ENCODE measurements at places on chromosomes 12 and 14. TPM values are rescaled to one million over a fixed set of nuclear protein-coding genes. Genes with fewer than 3 reads are reported as not detected.
A peak's percentile ranks its signal among the peaks of the same experiment; 100 is the strongest.

- no peaks in the 10 kb centered on the region for H3K36me3 ChIP-seq
- no peak overlapping the region for H3K27ac ChIP-seq
- no peak overlapping the region for H3K4me3 ChIP-seq
- DNase-seq = no peak
These were observed 15.5 kb downstream of the PLEK2 start for GRCh38 chr14:67396381-67396970.

DNA sequence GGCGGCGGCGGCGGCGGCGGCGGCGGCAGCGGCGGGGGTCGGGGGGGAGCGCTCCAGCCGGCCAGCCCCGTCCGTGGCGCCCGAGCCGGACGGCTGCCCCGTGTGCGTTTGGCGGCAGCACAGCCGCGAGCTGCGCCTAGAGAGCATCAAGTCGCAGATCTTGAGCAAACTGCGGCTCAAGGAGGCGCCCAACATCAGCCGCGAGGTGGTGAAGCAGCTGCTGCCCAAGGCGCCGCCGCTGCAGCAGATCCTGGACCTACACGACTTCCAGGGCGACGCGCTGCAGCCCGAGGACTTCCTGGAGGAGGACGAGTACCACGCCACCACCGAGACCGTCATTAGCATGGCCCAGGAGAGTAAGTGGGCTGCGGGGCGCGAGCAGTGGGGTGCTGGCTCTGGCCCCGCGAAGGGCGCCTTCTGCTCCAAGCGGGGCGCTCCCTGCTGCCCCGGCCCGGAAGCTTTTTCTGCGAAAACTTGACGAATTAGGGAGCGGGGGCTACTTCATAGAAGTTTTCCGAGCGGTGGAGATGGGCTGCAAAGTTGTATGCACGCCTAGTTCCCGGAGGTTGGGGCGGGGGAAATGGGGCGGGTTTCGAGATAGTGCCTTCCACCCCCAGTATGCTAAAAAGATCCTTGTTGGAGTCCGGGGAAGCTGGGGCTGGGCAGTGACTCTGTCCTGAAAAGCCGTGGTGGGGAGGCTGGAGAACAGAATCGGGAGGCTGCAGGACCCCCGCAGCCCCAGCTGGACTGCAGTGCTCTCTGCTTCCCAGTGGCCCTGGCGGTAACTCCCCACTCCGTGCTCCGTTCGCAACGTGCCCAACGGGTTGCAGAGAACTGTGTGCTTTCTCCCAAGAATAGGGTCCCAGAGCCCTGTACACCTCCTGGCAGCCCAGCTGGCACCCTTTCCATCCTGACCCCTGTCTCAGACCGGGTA lies 751 bp downstream of the GDF11 start:
- no peaks in the 10 kb centered on the region for H3K4me1 ChIP-seq
- DNase-seq = peak; percentile 87
- H3K36me3 ChIP-seq = no peaks in the 10 kb centered on the region
- H3K4me3 ChIP-seq = peak overlapping the region; percentile 97

DNA sequence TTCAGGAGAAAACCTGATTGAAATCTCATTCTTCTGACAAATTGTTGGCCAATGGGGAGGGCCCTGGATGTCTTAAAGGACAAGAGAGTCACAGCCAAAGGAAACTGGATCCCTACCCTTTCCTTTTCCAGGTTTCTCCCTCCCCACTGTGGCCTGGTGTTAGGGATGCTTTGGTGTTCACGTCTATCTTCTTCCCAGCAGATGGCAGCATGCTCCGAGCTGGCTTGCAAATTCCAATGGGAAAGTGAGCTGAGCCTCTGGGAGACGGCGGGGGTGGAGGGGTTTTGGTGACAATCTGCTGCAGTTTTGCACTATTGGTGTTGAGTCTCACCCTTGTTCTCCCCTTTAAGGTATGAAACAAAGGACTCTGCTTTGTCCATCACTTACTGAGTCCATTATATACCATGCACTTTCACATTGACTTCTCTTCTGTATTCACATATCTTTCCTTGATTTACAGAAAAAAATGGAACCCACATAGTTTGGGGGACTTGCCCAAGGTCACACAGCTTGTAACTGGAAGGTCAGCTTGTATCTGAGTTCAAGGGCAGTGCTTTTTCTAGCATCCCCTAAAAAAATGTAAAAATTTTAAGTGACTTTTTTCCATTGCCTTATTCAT lies 39.3 kb downstream of the CCDC177 start:
- no peaks in the 10 kb centered on the region for H3K36me3 ChIP-seq
- no peak overlapping the region for H3K27ac ChIP-seq
- no peak for DNase-seq
- no peaks in the 10 kb centered on the region for H3K27me3 ChIP-seq
- H3K4me3 ChIP-seq = no peak overlapping the region

GRCh38 chr12:131766382-131767107 lies 55.7 kb downstream of the SFSWAP start:
- H3K27ac ChIP-seq = no peak overlapping the region
- peaks cover 8% of the 10 kb centered on the region for H3K36me3 ChIP-seq
- no peak overlapping the region for H3K4me3 ChIP-seq
- H3K4me1 ChIP-seq = no peaks in the 10 kb centered on the region
- DNase-seq = no peak

- no peak overlapping the region for H3K27ac ChIP-seq
- DNase-seq = no peak
- H3K36me3 ChIP-seq = no peaks in the 10 kb centered on the region
- H3K4me1 ChIP-seq = peaks cover 4% of the 10 kb centered on the region
These were observed 304.5 kb downstream of the RAD51B start for GRCh38 chr14:68124050-68124449.

DNA sequence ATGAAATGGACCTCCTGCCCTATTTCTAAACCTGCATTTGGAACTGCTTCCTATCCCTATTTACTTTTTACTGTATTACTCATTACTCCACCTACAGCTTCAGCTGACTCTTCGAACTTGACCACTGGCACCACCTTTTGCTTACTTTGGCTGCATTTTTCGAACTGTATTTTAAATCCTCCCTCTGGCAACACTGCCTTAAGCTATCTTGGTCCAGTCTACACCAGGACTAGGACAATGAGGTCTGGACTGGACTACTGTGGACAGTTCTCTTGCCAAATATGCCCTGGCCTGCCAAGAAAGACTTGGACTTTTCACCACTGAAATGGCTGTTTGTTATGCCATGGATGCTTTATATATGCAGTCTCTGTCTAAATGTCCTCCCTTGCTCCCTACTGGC lies 328.1 kb downstream of the BTG1 start:
- no peak for DNase-seq
- no peaks in the 10 kb centered on the region for H3K4me1 ChIP-seq
- no peak overlapping the region for H3K27ac ChIP-seq
- no peaks in the 10 kb centered on the region for H3K36me3 ChIP-seq

DNA sequence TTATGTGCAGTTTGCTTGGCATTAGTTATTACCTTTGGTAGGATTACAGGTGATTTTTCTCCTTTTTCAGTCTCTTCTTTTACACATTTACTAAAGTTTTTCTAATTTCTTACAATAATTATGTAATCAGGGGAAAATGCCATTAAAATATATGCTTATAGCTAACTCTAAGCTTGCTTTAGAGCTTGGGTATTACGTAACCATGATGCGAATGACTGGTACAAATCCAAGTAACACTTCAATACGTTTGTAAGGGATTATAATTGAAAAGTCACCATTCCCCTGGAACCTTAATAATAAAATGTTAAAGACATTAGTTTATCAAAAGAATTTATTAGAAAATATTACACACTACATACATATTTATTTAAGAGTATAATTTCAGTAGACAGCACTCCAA lies 71.6 kb downstream of the SCAF11 start:
- DNase-seq = no peak
- no peak overlapping the region for H3K27ac ChIP-seq
- H3K27me3 ChIP-seq = no peaks in the 10 kb centered on the region
- H3K4me1 ChIP-seq = no peaks in the 10 kb centered on the region
- H3K4me3 ChIP-seq = no peak overlapping the region
- no peaks in the 10 kb centered on the region for H3K36me3 ChIP-seq

- H3K4me3 ChIP-seq = no peak overlapping the region
- no peak for DNase-seq
- H3K27me3 ChIP-seq = no peaks in the 10 kb centered on the region
- peaks cover 2% of the 10 kb centered on the region for H3K4me1 ChIP-seq
- H3K27ac ChIP-seq = no peak overlapping the region
These were observed 2.4 kb upstream of the AEBP2 start for GRCh38 chr12:19436931-19437330.

- H3K36me3 ChIP-seq = no peaks in the 10 kb centered on the region
- H3K27me3 ChIP-seq = no peaks in the 10 kb centered on the region
- no peaks in the 10 kb centered on the region for H3K4me1 ChIP-seq
- no peak overlapping the region for H3K27ac ChIP-seq
These were observed 111.8 kb downstream of the SLC25A47 start for GRCh38 chr14:100434911-100435438.

DNA sequence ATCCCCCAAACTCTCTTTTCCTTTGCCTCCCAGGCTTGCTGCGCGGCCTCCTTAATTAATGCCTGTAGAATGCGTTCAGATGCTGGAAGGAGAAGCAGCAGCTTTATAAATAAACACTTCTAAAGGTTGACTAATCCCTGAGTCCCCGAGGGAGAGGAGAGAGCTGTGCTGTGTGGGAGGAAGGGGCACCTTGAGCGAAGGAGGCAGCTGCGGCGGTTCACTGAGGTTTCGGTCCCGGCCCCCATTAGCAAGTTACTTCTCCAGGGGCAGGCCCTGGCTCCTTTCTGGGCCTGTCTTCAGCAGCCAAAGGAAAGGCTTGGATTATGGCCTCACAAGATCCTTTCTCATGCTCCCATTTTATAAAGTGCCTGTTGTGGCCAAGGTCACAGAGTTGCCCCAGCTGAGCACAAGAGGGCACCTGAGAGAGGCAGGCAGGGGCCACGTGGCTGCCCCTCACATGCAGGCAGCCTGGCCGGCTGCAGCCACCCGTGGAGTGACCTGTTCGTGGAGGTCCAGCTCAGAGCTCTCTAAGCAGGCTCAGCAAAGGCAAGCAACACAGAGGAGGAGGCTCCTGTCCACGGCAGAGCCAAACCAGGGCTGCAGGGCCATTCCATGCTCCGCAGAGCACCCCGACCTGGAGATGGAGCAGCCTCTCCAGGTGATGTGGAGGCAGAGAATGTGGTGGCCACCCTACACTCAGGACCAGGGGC lies 15.0 kb upstream of the CACNA2D4 start:
- no peaks in the 10 kb centered on the region for H3K36me3 ChIP-seq
- no peak for DNase-seq
- H3K4me1 ChIP-seq = no peaks in the 10 kb centered on the region

GRCh38 chr12:77995436-77996167 lies 164.9 kb downstream of the NAV3 start:
- no peak overlapping the region for H3K4me3 ChIP-seq
- no peaks in the 10 kb centered on the region for H3K27me3 ChIP-seq
- no peaks in the 10 kb centered on the region for H3K4me1 ChIP-seq
- no peaks in the 10 kb centered on the region for H3K36me3 ChIP-seq
- no peak for DNase-seq

DNA sequence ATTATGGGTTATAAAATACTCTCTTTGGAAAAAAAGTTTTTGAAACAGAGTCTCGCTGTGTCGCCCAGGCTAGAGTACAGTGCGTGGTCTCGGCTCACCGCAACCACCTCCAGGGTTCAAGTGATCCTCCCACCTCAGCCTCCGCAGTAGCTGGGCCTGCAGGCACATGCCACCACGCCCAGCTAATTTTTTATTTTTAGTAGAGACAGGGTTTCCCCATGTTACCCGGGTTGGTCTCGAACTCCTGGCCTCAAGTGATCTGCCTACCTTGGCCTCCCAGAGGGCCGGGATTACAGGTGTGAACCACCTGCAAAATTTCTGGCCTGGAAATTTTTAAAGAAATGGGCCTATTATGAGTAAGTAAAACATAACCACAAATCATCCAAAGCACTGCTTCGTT lies 3.8 kb downstream of the USP15 start:
- DNase-seq = no peak
- no peak overlapping the region for H3K27ac ChIP-seq
- H3K4me1 ChIP-seq = peaks cover 2% of the 10 kb centered on the region
- H3K27me3 ChIP-seq = no peaks in the 10 kb centered on the region

GRCh38 chr14:68703093-68703492 lies 89.8 kb downstream of the ZFP36L1 start:
- no peak overlapping the region for H3K4me3 ChIP-seq
- peak; percentile 69 for DNase-seq
- H3K4me1 ChIP-seq = no peaks in the 10 kb centered on the region
- H3K36me3 ChIP-seq = no peaks in the 10 kb centered on the region
- H3K27me3 ChIP-seq = no peaks in the 10 kb centered on the region
- H3K27ac ChIP-seq = no peak overlapping the region

- no peak overlapping the region for H3K4me3 ChIP-seq
- no peaks in the 10 kb centered on the region for H3K27me3 ChIP-seq
- DNase-seq = no peak
- H3K4me1 ChIP-seq = no peaks in the 10 kb centered on the region
- no peaks in the 10 kb centered on the region for H3K36me3 ChIP-seq
These were observed 162.6 kb downstream of the PPFIA2 start for GRCh38 chr12:81596558-81596957.

- H3K36me3 ChIP-seq = no peaks in the 10 kb centered on the region
- H3K27ac ChIP-seq = no peak overlapping the region
- no peaks in the 10 kb centered on the region for H3K27me3 ChIP-seq
- H3K4me1 ChIP-seq = no peaks in the 10 kb centered on the region
These were observed 46.3 kb downstream of the ADGRD1 start for GRCh38 chr12:131000000-131000486.

DNA sequence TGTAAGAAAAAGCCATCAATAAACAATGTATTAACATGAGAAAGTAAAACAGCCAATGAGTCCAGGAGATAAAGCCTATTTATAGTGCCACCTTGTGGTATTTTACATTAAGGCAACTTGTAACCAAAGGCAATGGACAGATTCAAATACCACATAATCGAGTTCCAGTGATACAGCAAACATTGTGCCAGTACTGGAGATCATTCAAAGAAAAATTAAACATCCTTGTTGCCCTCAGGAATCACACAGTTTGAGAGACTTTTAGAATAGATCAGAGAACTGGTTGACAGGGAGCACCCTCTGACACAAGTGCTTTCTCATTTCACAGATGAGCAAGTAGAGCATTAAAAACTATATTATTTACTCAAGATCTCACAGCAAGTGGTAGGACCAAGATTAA lies 98.1 kb downstream of the DDHD1 start:
- H3K4me1 ChIP-seq = peaks cover 2% of the 10 kb centered on the region
- no peaks in the 10 kb centered on the region for H3K27me3 ChIP-seq
- no peak for DNase-seq
- no peaks in the 10 kb centered on the region for H3K36me3 ChIP-seq

DNA sequence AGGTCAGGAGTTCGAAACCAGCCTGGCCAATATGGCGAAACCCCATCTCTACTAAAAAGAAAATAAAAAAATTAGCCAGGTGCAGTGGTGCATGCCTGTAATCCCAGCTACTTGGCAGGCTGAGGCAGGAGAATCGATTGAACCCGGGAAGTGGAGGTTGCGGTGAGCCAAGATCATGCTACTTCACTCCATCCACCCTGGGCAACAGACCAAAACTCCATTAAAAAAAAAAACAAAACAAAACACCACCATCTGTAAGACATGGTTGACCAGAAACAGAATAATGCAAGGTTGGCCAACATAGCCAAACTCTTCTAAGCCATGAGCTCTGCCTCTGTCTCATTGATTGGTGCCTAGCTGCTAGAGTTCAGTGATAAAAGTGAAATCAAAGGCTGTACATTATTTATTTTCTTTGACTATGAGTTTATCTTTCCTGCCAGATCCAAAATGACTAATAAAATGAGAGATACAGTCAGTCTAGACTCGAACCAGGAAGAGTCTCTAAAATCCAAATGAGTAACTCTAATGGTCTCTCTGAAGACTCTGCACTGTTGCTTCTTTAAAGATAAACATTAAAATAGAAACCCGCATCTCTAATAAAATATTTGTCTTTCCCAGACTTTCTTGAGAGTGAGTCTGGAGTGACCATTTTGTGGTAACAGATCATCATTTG lies 404.7 kb downstream of the DAD1 start:
- no peaks in the 10 kb centered on the region for H3K4me1 ChIP-seq
- no peaks in the 10 kb centered on the region for H3K27me3 ChIP-seq
- no peak overlapping the region for H3K27ac ChIP-seq
- no peak for DNase-seq
- no peak overlapping the region for H3K4me3 ChIP-seq

FAM181A gene
- not detected for total RNA-seq

PIWIL1 gene
- total RNA-seq = not detected

ALX1 gene
- total RNA-seq = not detected

HOTAIR gene
- total RNA-seq = not detected
